Dermis blood vessel endothelial cell (primary cell): ENCODE measurements at places on chromosomes 13 and 19.

GRCh38 chr19:9848762-9849161, 13.6 kb downstream of the PIN1 start:
- no peak for DNase-seq

DNA sequence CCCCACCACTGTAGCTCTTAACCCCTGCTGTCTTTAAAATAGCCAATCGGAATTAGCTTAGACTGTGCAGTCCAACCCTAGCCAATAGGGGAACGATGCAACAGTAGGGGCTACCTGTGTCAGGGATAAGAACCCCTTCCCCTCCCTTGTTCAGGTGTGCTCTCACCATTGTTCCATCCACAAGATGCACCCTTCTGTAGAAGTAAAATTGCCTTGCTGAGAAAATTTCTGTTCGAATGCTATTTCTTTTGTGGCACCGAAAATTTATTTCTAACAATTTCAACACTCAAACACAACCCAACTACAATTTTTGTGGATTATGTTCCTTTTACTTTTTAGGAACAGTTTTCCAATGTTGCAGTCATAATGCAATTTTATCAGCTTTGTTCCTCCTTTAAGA, 3.6 kb upstream of the ZNF583 start:
- no peak for DNase-seq

GRCh38 chr13:39825886-39826285, 170.4 kb downstream of the COG6 start:
- DNase-seq: no peak

DNA sequence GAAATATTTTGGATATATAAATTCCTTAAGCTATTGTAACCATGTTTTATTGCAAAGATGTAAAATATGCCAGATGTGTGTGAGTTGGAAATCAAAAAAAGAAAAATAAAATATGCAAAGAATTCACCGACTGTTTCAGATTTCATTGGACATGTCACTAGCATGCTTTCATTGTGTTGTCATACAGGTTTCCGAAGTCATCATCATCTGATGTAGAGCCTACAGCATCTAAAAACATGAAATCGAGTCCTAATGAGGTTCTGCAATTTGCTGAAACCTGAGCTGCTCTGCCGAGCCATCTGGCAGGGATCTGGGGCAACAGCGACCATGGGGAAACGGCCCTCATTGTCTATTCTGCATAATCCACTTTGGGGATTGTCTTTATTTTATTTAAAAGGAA, 196.1 kb upstream of the MAB21L1 start:
- no peak for DNase-seq

GRCh38 chr13:113667771-113668490, 912 bp downstream of the GRK1 start:
- no peak for DNase-seq

- no peak for DNase-seq
Observed at GRCh38 chr13:34733721-34734120, 208.3 kb upstream of the NBEA start.
